Tibial nerve (tissue), 4 donors: ENCODE measurements at places on chromosomes 6 and 20.

GRCh38 chr20:8952721-8953120, 116.2 kb upstream of the PLCB4 start:
- no peak for DNase-seq

DNA sequence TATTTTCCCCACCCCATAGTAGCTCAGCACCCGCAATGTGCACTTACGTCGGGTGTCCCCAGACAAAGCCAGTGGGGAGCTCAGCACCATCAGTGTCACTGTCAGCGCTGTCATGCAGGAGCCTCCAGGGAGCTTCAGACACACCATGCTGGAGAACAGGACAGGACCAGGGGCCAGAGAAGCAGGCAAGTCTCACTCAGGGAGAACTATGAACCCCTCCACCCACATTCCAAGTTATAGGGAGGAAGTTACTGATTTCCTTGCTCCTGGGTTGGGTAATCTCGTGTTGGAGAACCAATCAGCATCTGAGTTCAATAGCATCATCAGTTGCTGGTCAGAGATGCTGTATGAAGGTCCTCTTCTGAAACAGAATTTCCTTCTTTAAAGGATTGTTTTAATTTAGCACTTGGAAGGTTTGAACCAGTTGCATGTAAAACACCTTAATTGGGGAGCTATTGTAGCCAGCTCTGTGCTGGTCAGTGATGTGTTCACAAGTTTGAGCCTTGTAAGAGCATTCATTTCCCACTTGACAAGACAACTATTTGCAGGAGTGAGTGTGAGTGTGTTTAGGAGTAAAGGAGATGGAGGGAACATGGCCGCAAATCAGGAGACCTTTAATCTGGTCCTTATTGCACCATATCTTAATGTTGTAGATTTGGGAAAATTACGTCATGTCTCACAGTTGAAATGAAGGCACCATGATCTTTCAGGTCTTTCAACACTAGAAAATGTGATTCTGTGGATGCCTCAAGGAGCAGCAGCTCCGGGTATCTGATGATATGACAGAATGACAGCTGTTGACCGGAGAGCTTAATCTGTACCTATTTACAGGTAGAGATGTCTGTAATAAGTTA, at the start of gene HLA-DRB1:
TSS of gene HLA-DRB1 (minus strand) at position 253 of the 854 bp plus-strand sequence. CDS start at position 147, 106 bp downstream.
- DNase-seq: no peak

GRCh38 chr6:143264379-143264778, 186.1 kb downstream of the ADAT2 start:
- no peak for DNase-seq

- no peak for DNase-seq
Observed at GRCh38 chr6:32393665-32394420, 13.1 kb downstream of the BTNL2 start.

DNA sequence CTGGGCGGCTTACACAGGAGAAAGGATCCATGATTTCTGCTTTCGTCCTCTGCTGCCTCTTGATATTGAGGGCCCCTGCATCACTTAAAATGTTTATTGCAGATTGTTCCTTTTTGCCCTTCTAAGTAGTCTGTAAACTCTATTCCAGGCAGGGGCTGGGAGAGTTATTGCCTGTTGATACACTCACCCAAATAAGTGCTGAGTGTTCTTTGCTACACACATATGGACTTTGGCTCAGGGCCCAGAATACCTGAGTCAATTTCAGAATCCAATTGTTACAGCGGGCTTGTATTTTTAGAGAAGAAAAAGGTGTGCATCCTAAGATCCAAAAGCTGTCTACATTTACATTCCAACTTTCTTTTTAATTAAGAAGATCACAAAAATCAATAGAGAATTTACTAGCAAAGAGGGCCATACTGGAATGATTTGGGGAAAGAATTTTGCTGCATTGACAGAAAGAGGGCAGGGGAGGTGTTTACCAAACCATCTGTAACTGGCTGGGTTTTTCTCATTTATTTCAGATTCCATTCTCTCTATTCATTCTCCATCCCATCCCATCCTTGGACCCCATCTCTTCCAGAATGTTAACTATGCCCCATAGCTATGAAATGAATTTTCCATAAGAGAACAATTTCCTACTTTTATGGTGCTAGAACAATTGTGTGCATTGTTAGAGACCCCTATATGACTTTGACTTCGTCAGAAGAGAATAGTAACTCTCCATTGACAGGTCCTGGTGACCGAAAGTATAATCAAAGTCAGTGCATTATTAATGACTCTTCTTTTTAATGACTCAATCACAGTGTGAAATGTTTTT, 959.9 kb upstream of the FLRT3 start:
- DNase-seq: no peak

GRCh38 chr20:24033565-24033964, 45.0 kb upstream of the GGTLC1 start:
- no peak for DNase-seq

- no peak for DNase-seq
Observed at GRCh38 chr6:144265390-144265789, 19.7 kb upstream of the UTRN start.

GRCh38 chr20:34954904-34955230, 739 bp downstream of the GSS start:
- no peak for DNase-seq

DNA sequence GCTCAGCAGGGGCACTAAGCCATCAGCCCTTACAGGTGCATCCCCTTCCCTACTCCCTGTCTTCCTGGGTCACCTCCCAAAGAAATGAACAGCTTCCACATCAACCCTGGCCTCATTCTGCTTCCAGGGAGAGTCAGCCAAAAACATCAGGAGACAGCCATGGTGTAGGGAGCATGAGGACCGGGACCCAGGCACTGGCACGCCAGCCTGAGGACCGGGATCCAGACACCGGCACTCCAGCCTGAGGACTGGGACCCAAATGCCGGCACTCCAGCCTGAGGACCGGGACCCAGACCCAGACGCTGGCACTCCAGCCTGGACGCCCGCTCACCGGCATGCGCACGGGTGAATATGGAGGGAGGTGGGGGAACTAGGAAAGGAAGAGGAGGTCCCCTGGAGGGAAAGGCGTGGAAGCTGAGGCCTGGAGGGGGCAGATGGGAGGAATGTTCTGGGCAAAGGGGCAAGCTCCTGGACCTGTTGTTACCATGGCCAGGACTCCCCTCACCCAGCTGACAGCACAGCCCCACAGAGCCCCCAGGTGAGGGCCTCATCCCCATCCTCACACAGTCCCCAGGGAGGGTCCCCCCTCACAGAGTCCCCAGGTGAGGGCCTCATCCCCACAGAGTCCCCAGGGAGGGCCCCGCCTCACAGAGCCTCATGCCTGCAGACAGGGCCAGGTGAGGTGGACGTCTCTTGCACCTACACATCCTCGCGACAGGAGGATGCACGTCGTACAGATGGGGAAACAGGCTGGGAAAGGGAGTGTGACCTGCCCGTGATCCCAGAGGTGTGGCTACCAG, 26.0 kb upstream of the MRGBP start:
- no peak for DNase-seq

DNA sequence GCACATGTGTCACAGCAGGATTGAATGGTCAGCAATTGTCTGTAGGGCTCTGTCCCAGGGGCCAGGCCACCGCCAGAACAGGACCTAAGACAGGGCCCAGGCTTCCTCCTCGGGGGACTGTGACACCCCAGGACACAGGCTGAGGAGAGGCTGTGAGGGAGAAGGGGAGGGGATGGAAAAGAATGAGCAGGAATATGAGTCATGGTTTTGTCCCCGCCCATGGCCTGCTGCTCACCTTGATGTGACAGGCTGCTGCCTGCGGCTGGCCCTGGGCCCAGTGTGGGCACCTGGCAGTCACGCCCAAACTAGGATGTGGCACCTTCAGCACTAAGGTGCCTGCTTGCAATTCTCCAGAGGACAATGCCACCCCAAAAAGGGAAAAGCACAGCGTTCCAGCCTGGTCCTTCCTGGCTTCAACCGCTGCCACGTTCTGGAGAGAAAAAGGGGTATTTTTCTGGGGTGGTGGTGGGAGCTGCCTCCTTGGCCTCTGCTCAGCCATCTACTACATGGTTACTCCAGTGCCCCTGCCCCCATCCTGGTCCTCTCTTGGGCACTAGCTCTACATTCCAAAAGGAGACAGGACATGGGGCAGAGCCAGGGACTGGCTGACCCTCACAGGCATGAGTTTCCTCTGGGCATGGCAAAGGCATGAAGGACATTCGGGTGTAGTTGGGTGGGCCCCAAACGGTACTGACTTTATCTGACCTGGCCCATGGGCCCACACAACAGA, 93.4 kb downstream of the SLC22A23 start:
- DNase-seq: no peak

DNA sequence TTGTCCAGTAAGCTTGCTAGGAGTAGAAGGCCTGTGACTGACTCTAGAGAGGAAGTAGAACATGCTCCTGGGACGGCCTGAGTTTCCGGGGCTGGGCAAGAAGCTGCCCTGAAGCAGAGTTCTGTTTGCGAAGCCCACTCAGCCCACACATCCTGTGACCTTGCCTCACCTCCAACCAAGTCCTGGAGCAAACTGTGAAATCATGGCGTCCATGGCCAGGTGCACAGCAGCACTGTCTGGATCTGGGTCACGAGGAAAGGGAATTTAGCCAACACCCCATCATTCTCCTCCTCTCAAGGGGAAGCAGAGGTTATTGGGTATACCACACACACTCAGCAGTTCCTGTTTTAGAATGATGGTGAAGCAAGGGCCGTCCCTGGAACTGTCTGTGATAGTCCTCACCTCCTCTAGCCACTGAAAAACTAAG, 87.5 kb downstream of the CRYBG1 start:
- DNase-seq: peak; percentile 9

GRCh38 chr6:104123227-104123626, 736.5 kb downstream of the HACE1 start:
- no peak for DNase-seq
